ENCODE measurements at places on chromosomes 4 and X. TPM values are rescaled to one million over a fixed set of nuclear protein-coding genes. Genes with fewer than 3 reads are reported as not detected.

GRCh38 chr4:1500231-1500965, 94.2 kb upstream of the NKX1-1 start:
- peaks cover 6% of the 10 kb centered on the region for H3K27me3 ChIP-seq
- H3K4me3 ChIP-seq = no peak overlapping the region
- DNase-seq = no peak
- no peaks in the 10 kb centered on the region for H3K36me3 ChIP-seq
- no peaks in the 10 kb centered on the region for H3K4me1 ChIP-seq

GRCh38 chr4:3096202-3096601, 21.7 kb downstream of the HTT start:
- H3K27ac ChIP-seq = no peak overlapping the region
- H3K27me3 ChIP-seq = no peaks in the 10 kb centered on the region
- DNase-seq = no peak
- peaks cover 50% of the 10 kb centered on the region for H3K36me3 ChIP-seq
- H3K4me1 ChIP-seq = peaks cover 5% of the 10 kb centered on the region
- no peak overlapping the region for H3K4me3 ChIP-seq

- no peaks in the 10 kb centered on the region for H3K27me3 ChIP-seq
- H3K36me3 ChIP-seq = no peaks in the 10 kb centered on the region
- DNase-seq = peak; percentile 38
- no peak overlapping the region for H3K27ac ChIP-seq
- H3K4me3 ChIP-seq = no peak overlapping the region
These were observed 51.2 kb upstream of the PGRMC2 start for GRCh38 chr4:128338634-128339355.

The HSFX3 gene
- total RNA-seq = not detected

DNA sequence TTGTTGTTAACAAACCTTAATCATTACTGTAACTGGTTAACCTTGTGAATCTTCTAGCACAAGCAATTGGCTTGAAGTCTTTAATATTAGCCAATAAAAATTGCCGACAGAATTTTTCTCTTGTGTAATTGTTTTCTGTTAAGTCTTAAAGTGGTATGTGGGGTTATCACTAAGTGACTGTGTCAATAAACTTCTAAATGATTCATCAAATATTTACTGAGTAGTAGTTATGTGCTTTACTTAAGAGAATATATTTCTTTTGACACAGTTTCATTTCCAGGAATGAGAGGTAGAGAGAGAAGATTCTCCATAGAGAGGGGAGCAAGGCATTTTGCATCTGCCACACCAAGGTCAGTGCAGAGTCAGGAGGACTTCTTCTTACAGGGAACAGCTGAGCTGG, 2361.6 kb upstream of the AGA start:
- DNase-seq = no peak
- H3K27me3 ChIP-seq = no peaks in the 10 kb centered on the region
- no peak overlapping the region for H3K4me3 ChIP-seq
- no peaks in the 10 kb centered on the region for H3K36me3 ChIP-seq
- H3K27ac ChIP-seq = no peak overlapping the region
- H3K4me1 ChIP-seq = peaks cover 16% of the 10 kb centered on the region

The ITGB1BP2 gene
- 1.4 TPM for total RNA-seq

The SPANXN3 gene
- total RNA-seq = not detected

DNA sequence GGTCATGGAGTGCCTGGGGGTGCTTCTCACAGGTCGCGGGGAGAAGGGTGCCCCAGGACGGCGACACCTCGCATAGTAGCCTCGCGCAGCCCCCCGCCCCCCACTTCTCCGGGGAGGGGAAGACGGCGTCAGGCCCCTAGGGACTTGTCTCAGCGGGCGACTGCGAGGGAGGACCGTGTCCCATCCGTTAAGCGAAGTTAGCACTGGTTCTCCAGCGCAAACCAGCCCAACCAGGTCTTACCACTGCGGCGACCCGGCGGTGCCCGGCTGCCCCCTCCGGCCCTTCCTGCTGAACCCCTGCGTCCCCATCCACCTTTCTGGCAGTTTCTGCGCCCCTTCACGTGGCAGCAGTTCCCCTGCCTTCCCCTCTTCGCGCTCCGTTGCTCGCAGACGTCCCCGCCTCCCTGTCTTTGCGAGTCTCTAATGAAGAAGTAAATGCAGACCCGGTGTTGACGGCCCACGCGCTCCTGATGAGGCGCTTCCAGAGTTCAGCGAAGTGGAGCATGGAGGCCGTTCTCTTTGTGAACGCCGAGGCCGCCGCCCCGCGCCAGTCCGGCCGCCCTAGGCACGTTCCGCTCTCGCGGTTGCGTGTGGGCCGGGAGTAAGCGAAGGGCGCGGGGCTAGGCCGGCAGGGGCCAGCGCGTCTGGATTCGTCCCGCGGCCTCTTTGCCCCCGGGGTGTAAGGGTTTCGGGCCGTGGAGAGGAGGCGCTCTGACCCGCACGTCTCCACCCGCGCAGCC, 3.0 kb downstream of the SLIT2 start:
- peak overlapping the region; percentile 64 for H3K4me3 ChIP-seq
- H3K36me3 ChIP-seq = peaks cover 6% of the 10 kb centered on the region
- DNase-seq = no peak
- H3K27ac ChIP-seq = no peak overlapping the region
- no peaks in the 10 kb centered on the region for H3K27me3 ChIP-seq

DNA sequence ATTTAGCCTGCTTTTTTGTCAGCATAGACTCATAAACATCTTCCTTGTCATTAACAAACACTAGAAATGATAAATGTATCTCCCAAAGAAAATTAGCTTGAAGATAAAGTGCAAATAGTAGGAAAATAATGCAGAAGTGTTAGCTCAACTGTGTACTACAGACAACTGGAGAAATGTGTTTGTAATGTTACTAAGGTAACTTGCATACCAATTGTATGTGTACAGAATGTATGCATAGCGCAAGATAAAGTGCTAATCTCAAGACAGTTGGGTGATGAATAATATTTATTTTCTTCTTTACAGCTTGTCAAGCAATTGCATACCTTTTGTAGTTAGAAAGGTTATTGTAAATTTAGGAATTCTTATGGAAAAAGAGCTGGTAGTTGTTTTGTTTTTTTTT, 22.1 kb downstream of the FMR1 start:
- no peak for DNase-seq
- H3K36me3 ChIP-seq = peaks cover 47% of the 10 kb centered on the region
- H3K27me3 ChIP-seq = no peaks in the 10 kb centered on the region

The ADAM29 gene
- not detected for total RNA-seq

- H3K4me1 ChIP-seq = peaks cover 9% of the 10 kb centered on the region
- no peak overlapping the region for H3K4me3 ChIP-seq
- H3K27ac ChIP-seq = no peak overlapping the region
- H3K36me3 ChIP-seq = no peaks in the 10 kb centered on the region
- peaks cover 58% of the 10 kb centered on the region for H3K27me3 ChIP-seq
These were observed 56.6 kb upstream of the BEX4 start for GRCh38 chrX:103158317-103158621.

DNA sequence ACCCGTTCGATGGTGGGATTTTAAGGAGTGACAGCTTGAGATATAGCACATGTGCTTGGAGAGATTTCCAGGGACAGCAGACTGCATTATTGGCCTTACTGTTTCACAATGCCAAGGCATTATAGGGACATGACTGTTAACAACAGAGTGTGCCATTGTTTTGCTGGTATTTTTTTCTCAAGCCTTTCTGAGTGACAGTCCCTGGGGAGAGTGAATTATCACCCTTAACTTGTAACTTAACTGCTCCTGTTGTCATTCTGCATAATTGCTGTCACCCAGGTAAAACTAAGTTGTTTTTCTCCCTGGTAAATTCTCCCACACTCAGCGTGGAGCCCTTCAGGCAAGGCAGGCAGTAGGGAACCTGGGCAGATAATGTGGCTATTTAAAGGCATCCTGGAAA, 989.2 kb upstream of the LCORL start:
- H3K4me3 ChIP-seq = no peak overlapping the region
- DNase-seq = no peak
- no peak overlapping the region for H3K27ac ChIP-seq
